ENCODE measurements at places on chromosomes 5 and 9. TPM values are rescaled to one million over a fixed set of nuclear protein-coding genes. Genes with fewer than 3 reads are reported as not detected.

Gene HMCN2
- not detected for total RNA-seq

Gene PCDHB9
- not detected for total RNA-seq

Gene CCL28
- 11.1 TPM for total RNA-seq

Gene CREBRF
- total RNA-seq = 16.3 TPM

Gene HAVCR2
- total RNA-seq = 215 TPM

Gene NR5A1
- not detected for total RNA-seq

Gene NOXA1
- total RNA-seq = 0.80 TPM

Gene ARHGEF39
- 7.8 TPM for total RNA-seq

Gene MEIKIN
- total RNA-seq = not detected

Gene HABP4
- total RNA-seq = 7.0 TPM

Gene RASEF
- not detected for total RNA-seq

Gene MSX2
- not detected for total RNA-seq

Gene SLC27A4
- 25.3 TPM for total RNA-seq

Gene SLC25A2
- total RNA-seq = 0.56 TPM

Gene PAPPA
- total RNA-seq = not detected

Gene TTC23L
- total RNA-seq = not detected

Gene IGFBPL1
- not detected for total RNA-seq

Gene NEUROG1
- not detected for total RNA-seq

Gene FAT2
- total RNA-seq = not detected

Gene FGD3
- 133 TPM for total RNA-seq

Gene GRIA1
- total RNA-seq = not detected

Gene ZFAND5
- 111 TPM for total RNA-seq

Gene PLPPR1
- total RNA-seq = not detected

Gene ANKRD31
- 0.29 TPM for total RNA-seq

Gene C5orf58
- not detected for total RNA-seq

Gene CYLC2
- total RNA-seq = not detected

Gene ITGA1
- total RNA-seq = 8.3 TPM

Gene MYOT
- total RNA-seq = not detected

Gene LHX2
- not detected for total RNA-seq

Gene TSLP
- 0.15 TPM for total RNA-seq

Gene PCYOX1L
- 31.3 TPM for total RNA-seq

Gene FOXD4L3
- total RNA-seq = 0.29 TPM

Gene SLC6A3
- not detected for total RNA-seq

Gene NUTM2G
- not detected for total RNA-seq

Gene SOX30
- 0.12 TPM for total RNA-seq

Gene IL31RA
- 2.9 TPM for total RNA-seq

Gene IPPK
- total RNA-seq = 17.5 TPM

Gene FAF2
- total RNA-seq = 40.9 TPM

Gene FOXD4
- total RNA-seq = 0.20 TPM

Gene ISL1
- total RNA-seq = not detected

Gene TAS2R1
- not detected for total RNA-seq

Gene ENTPD8
- not detected for total RNA-seq

Gene SLC1A3
- not detected for total RNA-seq

Gene PITX1
- 0.51 TPM for total RNA-seq

Gene FOXD4L5
- total RNA-seq = 0.32 TPM

Gene PCDHA9
- total RNA-seq = not detected

Gene SLC38A9
- 37.1 TPM for total RNA-seq

Gene FBLL1
- total RNA-seq = not detected

Gene WNK2
- total RNA-seq = 0.22 TPM

Gene ST8SIA4
- 65.1 TPM for total RNA-seq
